ENCODE measurements at places on chromosomes 16 and 17.

GRCh38 chr16:61547626-61548025 is 488.6 kb downstream of the CDH8 start:
- no peak for DNase-seq

DNA sequence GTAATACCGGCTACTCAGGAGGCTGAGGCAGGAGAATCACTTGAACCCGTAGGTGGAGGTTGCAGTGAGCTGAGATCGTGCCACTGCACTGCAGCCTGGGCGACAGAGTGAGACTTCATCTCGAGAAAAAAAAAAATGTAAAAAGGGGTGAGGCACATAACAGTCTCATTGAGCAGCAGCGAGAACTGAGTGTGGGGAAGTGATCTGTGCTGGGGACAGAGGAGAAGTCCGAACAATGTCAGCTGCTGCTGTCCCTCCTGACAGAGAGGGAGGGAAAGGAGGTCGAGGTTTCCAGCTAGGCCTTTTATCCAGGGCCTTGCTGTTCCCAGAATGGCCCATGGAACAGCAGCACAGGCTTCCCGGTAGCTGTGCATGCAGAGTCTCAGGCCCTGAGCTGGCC is 14.0 kb downstream of the C16orf74 start:
- no peak for DNase-seq

DNA sequence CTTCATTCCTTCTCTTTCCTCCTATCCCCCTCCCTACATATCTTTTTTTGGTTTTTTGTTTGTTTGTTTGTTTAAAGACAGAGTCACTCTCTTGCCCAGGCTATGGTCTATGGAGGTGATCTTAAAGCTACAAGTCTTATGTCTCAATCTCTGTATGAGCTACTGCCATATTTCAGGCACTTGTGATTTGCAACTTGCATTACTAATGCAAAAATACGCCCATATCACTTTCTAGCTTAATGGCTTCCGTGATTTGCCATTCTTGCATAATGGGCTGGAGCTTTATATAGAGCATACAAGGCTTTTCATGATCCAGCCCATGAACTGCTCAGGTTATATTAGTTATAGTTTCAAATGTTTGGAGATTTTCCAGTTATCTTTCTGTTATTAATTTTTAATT is 7.5 kb downstream of the CFAP97D1 start:
- DNase-seq: no peak

DNA sequence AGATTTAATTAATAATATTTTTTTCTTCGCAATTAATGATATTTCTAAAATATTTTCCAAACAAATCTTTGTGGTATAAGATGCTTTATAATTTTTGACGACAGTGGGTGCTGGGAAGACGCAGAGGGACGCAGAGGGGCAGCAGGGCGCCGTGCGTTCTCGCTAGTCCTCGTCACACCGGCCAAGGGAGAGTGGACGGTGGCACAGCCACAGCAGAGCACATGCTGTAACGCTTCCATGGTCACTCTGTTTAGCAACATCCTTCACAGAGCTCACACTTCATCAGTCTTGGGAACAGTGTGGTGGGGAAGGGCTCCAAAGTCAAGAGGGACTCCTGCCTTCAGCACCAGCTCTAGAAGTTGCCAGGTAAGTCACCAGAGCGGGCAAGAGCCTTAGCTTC is 60.4 kb downstream of the NDEL1 start:
- no peak for DNase-seq

DNA sequence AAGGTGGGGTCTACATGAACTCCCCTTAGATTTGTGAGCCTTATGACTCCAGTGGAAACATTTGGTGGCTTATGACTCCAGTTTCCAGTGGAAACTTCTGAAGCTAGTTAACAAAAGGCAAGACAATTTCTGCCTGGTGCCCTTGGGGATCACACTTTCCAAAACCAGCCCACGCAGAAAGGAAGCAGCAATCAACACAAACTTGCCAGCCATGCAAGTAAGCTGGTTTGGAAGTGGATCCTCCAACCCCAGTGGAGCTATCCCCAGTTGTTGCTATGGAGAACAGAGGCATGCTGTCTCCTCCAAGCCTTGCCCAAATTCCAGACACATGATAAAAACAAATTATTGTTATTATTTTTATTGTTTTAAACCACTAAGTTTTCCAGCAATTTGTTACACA is 130.9 kb downstream of the CDH11 start:
- no peak for DNase-seq

DNA sequence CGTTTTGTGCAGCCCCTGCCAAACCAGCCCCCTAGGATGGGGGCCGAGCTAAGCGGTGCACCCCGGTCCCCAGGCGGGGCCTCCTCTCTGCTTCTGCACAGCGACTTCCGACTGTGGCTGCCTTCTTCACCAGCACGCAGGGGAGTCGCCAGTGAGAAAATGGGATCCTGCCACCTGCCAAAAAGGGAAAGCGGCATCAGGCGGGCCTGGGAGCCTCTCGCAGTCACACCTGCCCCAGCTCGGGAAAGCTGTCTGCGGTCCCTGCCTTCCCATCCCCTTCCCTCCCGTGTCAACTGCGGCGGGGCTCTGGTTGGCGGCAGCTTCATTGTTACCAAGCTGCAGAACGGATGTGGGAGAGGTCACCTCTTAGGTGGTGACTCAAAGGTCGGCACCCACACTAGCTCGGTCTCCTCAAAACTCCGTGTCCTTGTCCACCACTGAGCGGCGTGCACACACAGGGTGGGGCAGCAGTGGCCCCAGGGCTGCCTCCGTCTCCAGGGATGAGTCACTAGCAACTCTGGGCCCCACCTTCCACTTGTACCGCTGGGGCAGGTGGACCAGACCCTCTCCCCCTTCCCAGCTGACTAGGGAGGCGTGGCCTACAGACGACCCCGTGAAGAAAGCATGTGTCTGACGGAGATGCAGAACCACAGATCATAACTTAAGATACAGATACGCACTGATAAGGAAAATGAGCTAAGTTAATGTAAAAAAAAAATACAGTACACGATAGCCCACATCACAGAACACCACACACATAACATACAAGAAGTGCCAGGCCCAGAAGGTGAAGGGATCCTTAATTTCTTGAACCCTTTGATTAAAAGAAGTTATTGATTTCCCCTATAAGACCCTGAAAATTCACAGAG is 1.5 kb upstream of the PCYT2 start:
- peak; percentile 90 for DNase-seq

DNA sequence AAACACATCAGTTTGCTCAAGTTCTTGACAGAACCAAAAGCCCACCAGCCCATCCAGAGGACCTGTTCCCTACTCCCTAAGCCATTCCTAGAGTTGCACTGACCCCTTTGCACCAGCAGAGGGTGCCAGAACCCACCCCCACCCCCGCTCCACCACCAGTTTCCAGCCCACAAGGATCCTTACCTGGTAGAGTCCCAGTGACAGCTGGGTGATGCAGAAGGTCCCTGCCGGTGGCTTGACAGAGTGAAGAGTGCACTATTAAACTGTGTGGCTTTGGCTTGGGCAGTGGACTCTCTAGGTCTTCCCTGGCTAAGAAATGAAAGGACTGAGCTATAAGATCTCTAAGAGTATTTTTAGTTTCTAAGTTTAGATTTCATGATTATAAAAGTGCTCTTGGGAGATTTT is 73.3 kb upstream of the MTMR4 start:
- DNase-seq: peak; percentile 84

DNA sequence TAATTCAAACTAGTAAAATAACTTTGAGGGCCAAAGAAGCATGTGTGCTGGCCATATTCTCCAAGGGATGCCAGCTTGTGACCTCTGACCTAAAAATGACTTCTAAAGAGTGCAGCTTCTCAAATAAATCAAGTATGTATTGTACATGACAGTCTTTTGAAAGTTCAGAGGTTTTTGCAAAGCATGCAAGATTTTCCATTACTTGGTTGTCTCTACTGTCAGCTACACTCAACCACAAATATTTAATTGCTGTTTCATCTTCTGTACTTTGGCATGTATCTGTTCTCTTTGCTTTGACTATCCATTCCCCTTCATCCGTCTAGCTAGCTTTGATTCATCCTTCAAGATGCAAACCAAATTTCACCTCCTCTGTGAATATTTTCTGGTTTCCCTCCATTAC is 121.9 kb upstream of the HS3ST2 start:
- DNase-seq: no peak

GRCh38 chr17:55555772-55556171 is 44.5 kb upstream of the SMIM36 start:
- DNase-seq: no peak

DNA sequence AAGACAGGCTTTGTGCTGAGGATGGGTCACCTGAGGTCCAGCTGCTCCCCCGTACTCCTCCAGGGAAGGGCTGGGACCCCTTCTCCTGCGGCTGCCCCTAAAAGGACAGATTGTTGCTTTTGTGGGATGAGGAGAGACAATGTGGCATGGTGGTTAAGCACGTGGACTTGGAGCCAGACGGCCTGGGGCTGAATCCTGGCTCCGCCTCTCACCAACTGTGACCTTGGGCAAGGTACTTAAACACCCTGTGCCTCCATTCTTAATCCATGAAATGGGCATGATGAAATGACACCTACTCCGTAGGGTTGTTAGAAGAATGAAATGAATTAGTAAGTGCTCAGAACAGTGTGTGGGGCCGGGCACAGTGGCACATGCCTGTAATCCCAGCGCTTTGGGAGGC is 39.6 kb upstream of the PLCG2 start:
- no peak for DNase-seq

DNA sequence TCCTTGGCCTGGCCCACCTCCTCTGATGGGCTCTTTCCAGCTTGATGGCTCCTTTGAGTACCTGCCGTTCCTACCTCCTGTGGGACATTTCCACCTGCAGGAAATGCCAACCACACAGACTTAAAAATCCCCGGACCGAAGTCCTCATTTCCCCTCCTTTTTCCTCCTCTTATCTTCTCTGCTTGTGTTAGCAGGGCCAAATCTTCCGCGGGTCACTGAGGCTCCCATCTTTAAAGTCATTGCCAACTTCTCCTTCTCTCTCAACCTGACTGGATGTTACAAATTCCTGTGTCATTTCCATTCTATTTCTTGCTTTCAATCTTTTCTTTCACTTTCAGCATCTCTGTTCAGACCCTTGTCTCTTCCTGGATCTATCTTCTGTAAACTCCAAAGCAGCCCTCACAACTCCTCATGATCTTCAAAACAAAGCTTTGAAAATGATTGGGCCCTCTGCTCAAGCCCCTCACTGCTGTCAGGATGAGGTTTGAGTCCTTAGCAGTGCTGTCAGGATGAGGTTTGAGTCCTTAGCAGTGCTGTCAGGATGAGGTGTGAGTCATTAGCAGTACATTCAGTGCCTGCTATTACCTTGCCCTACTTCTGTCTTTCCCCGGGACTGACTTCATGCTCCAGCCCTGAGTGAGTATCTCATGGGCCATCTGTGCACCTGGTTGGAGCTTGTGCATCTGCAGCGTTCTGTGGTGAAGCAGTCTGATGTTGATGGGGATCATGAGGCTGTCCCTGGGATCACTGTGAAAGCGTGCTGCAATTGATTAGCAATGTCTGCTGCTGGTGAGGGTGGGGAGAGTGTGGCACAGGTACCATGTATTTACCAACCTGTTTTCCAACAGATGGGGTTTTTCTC is 100.1 kb downstream of the IRF8 start:
- DNase-seq: no peak

DNA sequence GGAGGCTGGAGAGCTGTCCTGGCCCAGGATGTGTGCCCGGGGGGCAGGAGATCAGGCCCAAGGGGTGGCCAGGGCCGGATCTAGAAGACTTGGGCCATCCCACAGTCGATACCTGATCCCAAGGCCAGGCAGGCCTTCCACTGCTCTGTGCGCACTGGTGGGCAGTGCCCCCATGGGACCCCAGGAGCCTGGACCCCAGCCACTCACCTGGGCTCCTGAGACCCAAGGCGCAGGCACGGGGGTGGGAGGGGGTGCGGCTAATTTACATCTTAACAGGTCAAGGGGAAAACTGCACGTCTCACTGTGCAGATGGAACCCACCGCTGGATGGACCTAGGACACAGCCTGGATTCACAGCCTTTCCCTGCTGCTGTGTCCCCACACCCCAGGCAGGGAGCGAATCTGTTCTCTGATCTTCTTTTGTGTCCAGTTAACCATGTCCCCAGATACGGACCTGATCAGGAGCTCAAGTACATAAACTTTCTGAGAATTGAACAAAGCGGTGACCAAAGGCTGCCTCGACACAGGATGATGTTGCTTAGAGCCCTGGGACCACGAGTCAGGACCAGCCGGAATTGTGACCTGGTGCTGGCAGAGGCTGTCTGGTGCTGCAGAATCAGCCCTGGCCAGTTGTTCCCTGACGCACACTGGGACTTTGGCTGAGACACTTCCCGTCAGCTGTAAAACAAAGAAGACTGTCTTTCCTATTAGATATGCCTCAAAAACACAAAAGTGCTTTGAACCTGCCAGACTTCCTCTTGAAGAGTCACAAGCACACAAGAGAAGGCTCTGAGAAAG is 60.6 kb downstream of the TNFRSF13B start:
- no peak for DNase-seq

DNA sequence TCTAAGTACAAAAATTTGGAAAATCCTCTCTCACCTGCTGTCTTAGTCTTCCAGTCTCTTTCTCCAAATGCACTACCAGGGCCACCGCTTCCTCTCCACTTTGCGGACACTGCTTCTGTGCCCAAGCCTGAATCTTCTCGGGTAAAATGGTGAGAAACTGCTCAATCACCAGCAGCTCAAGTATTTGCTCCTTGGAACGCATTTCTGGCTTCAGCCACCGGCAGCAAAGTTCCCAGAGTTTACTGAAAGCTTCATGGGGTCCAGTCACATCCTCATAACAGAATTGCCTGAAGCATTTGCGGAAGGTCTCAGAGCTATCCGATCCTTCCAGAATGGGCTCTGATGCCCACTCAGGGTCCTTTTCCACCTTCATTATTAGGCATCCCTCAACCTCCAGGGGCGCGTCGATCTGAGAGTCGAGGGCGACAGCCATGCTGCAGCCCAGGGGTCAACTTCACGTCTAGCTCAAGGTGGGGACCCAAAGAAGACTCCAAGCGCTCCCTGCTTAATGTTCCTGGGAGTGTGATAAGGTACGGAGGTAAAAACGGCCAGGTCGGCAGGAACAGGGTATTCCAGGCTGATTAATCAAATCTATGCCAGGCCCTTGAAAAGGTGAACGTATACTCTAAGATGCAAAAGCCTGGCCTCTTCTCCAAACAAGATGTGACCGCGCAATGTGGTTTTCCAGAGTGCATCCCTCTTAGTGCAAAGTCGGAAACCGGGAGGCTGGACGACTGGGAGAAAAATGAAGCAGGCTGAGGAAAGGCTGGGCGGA is 763 bp downstream of the ZKSCAN2 start:
- peak; percentile 4 for DNase-seq

DNA sequence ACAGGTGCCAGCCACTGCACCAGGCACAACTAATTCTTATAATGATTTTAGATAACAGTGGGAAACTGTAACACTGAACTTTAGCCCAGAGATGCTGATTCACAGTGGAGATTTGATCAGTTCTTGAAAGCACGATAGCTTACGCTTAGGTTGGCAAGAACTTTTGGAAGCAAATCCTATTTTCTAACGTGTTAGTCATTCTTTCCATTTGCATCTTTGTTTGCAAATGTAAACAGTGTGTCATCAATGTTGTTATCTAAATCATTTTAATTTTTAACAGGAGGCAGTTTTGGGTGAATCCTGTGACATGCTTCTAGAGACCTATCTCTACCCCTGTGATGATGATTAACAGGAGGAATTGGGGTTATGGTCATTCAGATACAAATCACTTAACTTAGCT is 35.7 kb upstream of the GNA13 start:
- DNase-seq: peak; percentile 95

Measured in PC-3 (cell line).